ENCODE measurements at places on chromosomes 11 and 22. TPM values are rescaled to one million over a fixed set of nuclear protein-coding genes. Genes with fewer than 3 reads are reported as not detected.

The HEPN1 gene
- not detected for total RNA-seq

DNA sequence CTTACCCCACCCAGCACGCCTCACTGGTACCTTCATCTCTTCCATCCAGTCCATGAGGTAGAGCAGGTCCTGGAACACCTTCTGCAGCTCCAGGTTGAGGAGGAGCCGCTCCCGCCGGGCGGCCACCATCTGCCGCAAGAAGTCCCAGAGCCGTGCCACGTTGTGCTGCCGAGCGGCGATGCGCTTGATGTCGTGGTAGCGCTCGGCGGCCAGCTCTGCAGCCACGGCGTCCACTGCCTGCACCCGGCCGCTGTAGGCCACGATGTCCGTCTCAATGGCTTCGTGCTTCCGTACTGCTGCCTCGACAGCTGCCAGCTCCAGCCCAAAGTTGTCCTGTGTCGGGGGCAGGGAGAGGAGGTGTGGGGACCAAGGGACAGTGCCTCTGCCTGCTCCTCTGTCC is 21.5 kb downstream of the SPTBN2 start:
- no peaks in the 10 kb centered on the region for H3K4me1 ChIP-seq
- no peak overlapping the region for H3K4me3 ChIP-seq
- no peak for DNase-seq
- no peak overlapping the region for H3K27ac ChIP-seq
- H3K27me3 ChIP-seq, result no peaks in the 10 kb centered on the region

DNA sequence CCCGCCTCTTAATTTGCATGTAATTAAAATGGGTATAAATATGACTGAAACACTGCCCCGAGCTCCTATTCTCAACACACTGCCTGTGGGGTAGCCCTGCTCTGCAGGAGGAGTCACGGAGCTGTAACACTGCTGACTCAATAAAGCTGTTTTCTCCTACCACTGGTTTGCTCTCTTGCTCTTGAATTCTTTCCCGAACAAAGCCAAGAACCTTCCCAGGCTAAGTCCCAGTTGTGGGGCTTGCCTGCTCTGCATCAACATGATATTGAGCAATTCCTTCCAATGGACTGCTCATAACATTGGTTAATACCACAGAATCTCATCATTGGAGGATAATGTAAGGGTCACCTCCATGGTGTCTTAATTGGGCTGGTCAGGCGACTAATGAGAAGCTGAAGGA is 114.4 kb downstream of the FBXO7 start:
- H3K36me3 ChIP-seq, result no peaks in the 10 kb centered on the region
- no peak overlapping the region for H3K4me3 ChIP-seq
- H3K27ac ChIP-seq, result peak overlapping the region; percentile 81
- no peaks in the 10 kb centered on the region for H3K27me3 ChIP-seq

DNA sequence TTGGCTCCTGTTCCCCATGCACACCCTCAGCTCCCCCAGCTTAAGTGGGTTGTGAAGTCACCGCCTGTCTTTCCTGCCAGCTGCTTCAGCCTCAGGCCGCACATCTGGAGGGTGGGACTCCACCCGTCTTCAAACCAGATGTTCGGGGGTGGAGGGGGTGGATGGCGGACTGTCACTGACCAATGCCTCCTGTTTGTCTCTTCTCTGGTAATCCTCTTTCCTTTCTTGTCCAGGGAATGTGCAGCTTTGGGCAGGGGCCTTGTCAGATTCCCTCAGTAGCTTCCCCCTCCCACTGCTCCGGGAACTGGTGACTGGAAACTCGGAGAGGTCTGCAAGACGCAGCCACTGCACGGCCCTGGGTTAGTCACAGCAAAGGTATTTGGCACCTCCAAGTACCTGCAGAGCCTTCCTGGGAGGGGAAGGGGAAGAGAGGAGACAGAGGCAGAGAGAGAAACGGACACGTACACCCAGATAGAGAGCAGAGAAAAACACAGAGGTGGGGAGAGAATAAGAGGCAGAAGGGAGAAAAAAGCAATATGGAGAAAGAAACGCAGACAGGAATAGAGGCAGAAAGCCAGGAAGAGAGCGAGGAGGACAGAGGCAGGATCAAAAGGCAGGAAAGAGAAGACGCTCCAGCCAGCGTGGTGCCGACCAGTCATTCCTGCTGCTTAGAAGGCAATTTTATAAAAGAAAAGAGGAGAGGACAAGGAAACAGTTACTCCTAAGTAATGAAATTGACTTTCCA is 56.1 kb upstream of the TIMP3 start:
- no peaks in the 10 kb centered on the region for H3K36me3 ChIP-seq
- H3K4me3 ChIP-seq, result no peak overlapping the region
- H3K4me1 ChIP-seq, result no peaks in the 10 kb centered on the region
- peak; percentile 38 for DNase-seq
- H3K27me3 ChIP-seq, result no peaks in the 10 kb centered on the region

The IGLL1 gene
- total RNA-seq, result not detected

The CREB3L1 gene
- total RNA-seq, result 3.6 TPM

GRCh38 chr11:12416552-12416951 is 39.2 kb downstream of the PARVA start:
- no peak for DNase-seq
- H3K27ac ChIP-seq, result no peak overlapping the region
- H3K4me3 ChIP-seq, result no peak overlapping the region

DNA sequence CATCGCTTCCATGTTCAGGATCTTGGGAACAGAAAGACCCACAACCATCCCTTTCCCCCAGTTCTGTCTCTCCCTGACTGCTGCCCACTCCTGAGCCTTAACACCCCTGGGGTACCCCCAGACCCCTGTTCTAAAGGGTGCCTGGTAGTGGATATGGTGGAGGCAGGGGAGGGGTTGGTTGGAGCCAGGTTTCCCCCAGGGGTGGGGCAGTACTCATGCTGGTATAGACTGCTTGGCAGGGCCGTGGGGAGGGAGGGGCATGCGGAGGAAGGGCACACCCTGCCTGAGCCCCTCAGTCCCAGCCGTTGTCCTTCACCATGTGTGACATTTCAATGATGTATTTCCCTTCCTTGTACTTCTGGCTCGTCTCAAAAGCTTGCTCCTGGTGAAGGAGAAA is 4.0 kb downstream of the YPEL4 start:
- no peak overlapping the region for H3K27ac ChIP-seq
- DNase-seq, result no peak
- peaks cover 24% of the 10 kb centered on the region for H3K27me3 ChIP-seq

The AMOTL1 gene
- total RNA-seq, result 46.9 TPM

GRCh38 chr11:102927624-102927990 is 27.9 kb downstream of the MMP13 start:
- DNase-seq, result peak; percentile 13
- H3K27ac ChIP-seq, result no peak overlapping the region
- H3K4me1 ChIP-seq, result no peaks in the 10 kb centered on the region
- H3K27me3 ChIP-seq, result no peaks in the 10 kb centered on the region

GRCh38 chr11:18526130-18526520 is 617 bp downstream of the TSG101 start:
- H3K27ac ChIP-seq, result peak overlapping the region; percentile 97
- no peaks in the 10 kb centered on the region for H3K27me3 ChIP-seq
- no peak for DNase-seq
- H3K36me3 ChIP-seq, result peaks cover 13% of the 10 kb centered on the region
- H3K4me3 ChIP-seq, result peak overlapping the region; percentile 69

DNA sequence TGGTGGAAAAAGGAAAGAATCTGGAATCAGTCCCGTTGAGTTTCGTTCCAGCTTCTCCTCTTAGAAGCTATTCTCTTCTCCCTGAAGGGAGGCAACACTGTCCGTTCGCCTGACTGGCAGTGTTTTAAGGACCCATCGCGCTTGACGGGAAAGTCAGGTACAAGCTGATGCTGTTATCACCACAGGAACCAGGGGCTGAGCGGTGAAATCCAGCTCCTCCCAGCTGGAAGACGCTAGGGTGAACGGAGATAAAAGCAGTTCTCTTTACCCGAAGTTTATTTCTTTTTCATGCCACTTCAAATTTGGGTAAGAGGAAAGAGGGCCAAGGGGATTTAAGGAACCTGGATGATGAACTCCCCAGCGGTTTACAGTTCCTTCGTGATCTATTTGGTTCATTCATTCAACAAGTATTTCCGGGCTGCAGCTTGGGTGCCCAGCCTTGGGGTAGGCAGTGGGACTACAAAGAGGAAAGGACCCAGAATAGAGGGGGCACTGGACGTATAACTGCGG is 551 bp upstream of the DEUP1 start:
- no peak overlapping the region for H3K4me3 ChIP-seq
- no peaks in the 10 kb centered on the region for H3K4me1 ChIP-seq
- DNase-seq, result no peak
- peaks cover 18% of the 10 kb centered on the region for H3K27me3 ChIP-seq
- H3K36me3 ChIP-seq, result no peaks in the 10 kb centered on the region

GRCh38 chr11:46984987-46985386 is 48.4 kb downstream of the CSTPP1 start:
- H3K36me3 ChIP-seq, result no peaks in the 10 kb centered on the region
- H3K27me3 ChIP-seq, result no peaks in the 10 kb centered on the region
- no peaks in the 10 kb centered on the region for H3K4me1 ChIP-seq
- H3K27ac ChIP-seq, result no peak overlapping the region
- DNase-seq, result no peak
- no peak overlapping the region for H3K4me3 ChIP-seq

The PPFIBP2 gene
- total RNA-seq, result 32.2 TPM

DNA sequence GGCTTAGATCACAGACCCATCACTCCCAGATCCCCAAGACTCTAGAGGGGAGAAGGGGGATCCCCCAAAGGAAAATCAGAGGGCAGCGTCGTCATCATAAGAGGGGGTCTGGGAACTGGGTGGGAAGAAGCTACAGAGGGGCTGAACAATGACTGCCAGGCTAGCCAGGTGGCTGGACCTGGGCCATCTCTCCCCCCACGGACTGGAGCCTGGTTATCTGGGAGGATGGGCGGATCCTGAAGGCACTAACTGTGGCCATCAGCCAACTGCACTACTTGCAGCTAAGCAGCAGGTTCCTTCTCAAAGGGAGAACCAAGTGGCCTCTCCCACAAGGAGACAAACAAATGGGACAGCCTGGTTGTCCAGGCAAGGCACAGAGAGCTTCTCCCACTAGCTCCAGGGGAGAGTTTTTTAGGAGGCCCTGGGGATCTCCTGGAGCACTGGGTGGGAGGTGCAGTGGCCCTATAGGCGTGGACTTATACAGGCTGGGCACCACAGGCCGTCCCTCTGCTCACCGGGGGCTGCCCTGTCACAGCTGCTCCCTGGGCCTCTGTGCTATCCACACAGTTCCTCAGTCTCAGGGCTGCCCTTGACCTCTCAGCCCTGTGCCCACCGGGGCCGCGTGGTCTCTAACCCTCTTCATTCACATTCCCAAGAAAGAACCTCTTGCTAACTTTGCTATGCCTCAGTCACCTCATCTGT is 15.4 kb downstream of the P2RY6 start:
- no peak overlapping the region for H3K4me3 ChIP-seq
- H3K36me3 ChIP-seq, result no peaks in the 10 kb centered on the region
- no peaks in the 10 kb centered on the region for H3K27me3 ChIP-seq

- H3K27ac ChIP-seq, result no peak overlapping the region
- H3K36me3 ChIP-seq, result no peaks in the 10 kb centered on the region
- no peak overlapping the region for H3K4me3 ChIP-seq
- DNase-seq, result no peak
Measured at GRCh38 chr11:70299636-70300035, 29.1 kb downstream of the PPFIA1 start.

DNA sequence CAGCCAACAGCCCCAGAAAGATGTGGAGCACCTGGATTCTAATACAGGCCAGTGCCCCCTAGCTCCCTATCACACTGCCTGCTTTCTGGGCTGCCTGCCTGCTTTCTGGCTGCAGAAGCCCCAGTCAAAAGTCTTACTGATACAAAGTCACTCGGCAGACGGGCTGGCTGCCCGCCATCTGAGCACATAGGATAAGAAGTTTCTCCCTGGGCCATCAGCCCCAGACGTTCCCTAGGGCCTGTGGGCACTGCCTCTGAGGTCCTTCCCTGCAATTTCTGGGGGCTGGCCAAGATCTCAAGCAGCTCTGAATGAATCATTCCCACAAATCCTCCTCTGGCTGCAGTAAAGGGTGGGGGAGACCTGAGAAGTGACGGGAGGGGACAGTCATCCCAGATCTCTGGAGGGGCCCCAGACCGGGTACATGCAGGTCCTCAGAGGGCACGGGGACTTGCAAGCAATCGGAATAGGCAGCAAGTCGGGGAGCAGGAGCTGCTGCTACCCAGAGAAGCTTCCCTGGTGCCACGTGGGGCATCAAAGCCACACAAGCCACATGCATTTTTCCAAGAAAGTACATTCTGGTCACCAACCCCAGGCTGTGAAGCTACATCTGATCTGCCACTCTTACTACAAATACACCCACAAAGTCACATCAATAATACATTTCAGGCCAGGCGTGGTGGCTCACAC is 4.7 kb downstream of the TPST2 start:
- peaks cover 6% of the 10 kb centered on the region for H3K4me1 ChIP-seq
- no peak overlapping the region for H3K4me3 ChIP-seq
- DNase-seq, result no peak
- no peaks in the 10 kb centered on the region for H3K36me3 ChIP-seq
- H3K27ac ChIP-seq, result no peak overlapping the region

GRCh38 chr11:119025099-119025473 is 5.6 kb downstream of the SLC37A4 start:
- peak overlapping the region; percentile 22 for H3K27ac ChIP-seq
- no peaks in the 10 kb centered on the region for H3K27me3 ChIP-seq
- H3K4me1 ChIP-seq, result peaks cover 29% of the 10 kb centered on the region

GRCh38 chr22:43004362-43005035 is 10.4 kb downstream of the PACSIN2 start:
- no peak overlapping the region for H3K4me3 ChIP-seq
- no peak for DNase-seq
- no peaks in the 10 kb centered on the region for H3K36me3 ChIP-seq
- H3K27me3 ChIP-seq, result no peaks in the 10 kb centered on the region
- H3K4me1 ChIP-seq, result peaks cover 6% of the 10 kb centered on the region

DNA sequence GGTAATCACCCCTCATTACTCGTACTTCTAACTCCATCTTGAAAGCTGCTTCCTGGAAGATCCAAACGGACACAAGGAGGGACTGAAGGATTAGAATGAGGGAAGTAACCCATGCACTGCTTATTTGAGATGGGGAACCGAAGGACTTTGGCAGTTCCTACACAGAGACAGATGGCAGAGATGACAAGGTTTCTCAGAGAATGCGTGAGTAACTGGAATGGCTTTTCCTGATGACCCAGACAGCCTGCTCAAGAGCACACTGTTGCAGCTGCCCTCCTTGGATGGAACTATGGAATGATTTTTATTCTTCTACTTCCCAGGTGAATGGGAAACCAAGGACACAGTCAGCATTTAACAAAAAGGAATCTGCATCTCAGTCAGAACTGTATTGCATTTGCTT is 7.3 kb downstream of the KCNJ11 start:
- no peaks in the 10 kb centered on the region for H3K4me1 ChIP-seq
- no peaks in the 10 kb centered on the region for H3K36me3 ChIP-seq
- no peak overlapping the region for H3K27ac ChIP-seq
- H3K4me3 ChIP-seq, result no peak overlapping the region
- H3K27me3 ChIP-seq, result no peaks in the 10 kb centered on the region
- no peak for DNase-seq

Measured in tibial nerve (tissue), 4 donors.